ENCODE measurements at places on chromosomes 13 and 19.
A peak's percentile ranks its signal among the peaks of the same experiment; 100 is the strongest.

GRCh38 chr13:107993239-107993949 lies 221.9 kb downstream of the LIG4 start:
- no peak for DNase-seq

DNA sequence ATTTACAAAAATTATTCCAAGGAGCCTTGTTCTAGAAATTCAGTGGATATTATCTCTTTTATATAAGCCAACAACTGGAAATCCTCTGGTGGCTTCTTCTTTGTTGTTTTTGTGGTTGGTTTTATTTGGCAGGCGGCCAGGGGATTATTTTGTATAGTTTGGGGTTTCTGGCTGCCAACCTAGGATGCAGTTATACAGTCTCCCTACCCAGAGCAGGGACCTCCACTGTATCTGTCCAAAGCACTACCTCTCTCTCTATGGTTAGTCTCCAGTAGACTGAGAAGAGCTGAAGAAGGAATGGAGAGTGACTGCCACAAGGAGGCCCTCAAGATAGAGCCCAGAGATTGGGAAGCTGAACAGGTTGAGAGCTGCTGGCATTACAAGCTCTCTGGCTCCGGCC lies 80.2 kb downstream of the ZAR1L start:
- DNase-seq = no peak

GRCh38 chr13:97702614-97703013 lies 250.9 kb upstream of the IPO5 start:
- DNase-seq = no peak

GRCh38 chr13:40204246-40204645 lies 462.2 kb downstream of the FOXO1 start:
- DNase-seq = no peak

GRCh38 chr19:46265217-46265828 lies 31.5 kb upstream of the HIF3A start:
- peak; percentile 25 for DNase-seq

DNA sequence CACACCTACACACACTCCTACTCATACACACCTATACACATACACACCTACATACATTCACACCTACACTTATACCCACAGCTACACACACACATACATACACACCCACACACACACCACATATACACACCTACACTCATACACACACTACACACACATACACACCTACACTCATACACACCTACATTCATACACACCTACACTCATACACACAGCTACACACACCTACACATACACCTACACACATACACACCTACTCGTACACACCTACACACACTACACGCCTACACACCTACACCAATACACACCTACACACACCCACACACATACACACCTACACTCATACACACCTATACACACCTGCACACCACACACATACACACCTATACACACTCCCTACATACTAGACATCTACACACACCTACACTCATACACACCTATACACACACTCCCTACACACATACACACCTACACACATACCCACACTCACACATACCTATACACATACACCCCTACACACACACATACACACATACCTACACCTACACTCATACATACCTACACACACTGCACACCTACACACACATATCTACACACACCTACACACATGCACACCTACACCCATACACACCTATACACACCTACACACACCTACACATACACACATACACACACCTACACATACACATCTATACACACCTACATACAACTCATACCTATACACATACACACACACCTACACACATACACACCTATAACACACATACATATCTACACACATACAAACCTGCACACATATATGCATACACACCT lies 285.2 kb upstream of the MAB21L1 start:
- DNase-seq = no peak

DNA sequence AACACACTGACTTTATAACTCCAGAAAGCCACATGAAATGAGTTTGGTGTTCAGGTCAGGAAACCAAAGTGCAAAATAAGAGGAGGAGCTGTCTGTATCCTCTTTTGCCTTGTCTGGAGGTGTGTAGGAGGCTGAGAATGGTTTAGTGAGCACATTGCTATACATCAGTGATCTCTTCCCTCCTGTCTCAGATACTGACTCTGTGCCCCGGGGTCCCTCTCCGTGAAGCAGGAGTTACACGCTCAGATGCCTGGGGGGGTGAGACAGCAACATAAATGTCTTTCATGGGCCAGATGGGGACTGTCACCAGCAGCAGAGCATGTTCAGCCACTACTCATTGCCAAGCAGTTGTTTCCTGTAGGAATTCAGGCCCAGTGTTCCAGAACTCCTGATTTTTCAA lies 285.4 kb downstream of the ATP8A2 start:
- DNase-seq = no peak

GRCh38 chr13:42272115-42272803 lies at the start of gene AKAP11:
Gene AKAP11 (plus strand): TSS chr13:42272152. CDS start chr13:42286349, 14,197 bp downstream.
- DNase-seq = peak; percentile 15

- DNase-seq = no peak
Observed at GRCh38 chr19:49224879-49225278, 67.3 kb downstream of the TRPM4 start.

GRCh38 chr13:91031508-91031907 lies 316.0 kb upstream of the MIR17HG start:
- DNase-seq = no peak

- no peak for DNase-seq
Observed at GRCh38 chr13:83201506-83201905, 680.8 kb downstream of the SLITRK1 start.

DNA sequence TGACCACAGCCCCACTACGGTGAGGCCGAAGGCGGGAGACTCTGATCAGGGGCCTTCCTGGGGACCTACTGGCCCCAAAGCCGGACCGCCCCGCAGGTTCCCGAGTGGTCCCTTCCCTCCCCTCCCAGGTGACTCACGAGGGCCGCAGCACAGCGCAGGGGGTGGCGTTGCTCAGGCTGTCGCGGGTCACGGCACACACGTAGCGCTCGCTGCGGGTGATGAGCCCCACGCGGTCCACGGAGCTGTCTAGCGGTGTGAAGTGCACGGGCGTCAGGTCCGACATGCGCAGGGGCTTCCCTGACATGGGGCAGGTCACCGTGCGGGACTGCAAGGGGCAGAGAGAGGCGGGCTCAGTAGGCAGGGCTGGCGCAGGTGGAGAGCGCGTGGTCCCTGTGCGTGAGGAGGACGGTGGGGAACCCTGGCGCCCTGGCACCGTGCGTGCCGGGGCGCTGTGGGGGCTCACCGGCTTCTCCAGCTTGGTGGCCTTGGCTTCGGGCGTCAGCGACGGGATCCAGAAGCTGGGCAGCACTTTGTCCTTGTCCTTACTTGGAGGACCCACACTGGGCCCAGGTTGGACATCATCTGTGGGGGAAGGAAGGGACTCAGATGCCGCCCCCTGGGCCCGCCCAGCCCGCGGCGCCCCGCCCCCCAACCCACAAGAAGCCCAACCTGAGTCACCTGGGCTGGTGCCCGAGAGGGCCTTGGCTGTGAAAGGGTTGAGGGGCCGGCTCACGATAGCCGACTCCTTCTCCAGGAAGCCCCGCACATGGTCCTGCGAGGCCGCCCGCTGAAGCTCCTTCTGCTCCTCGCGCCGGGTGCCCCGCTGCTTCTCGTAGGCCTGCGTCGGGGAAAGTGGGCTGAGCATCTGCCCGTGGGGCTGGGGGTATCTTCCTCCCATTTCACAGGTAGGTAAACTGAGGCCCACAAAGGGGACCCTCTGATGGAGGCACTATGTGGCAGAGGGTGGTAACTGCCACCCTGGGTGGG lies 23.7 kb downstream of the NOSIP start:
- DNase-seq = no peak

- no peak for DNase-seq
Observed at GRCh38 chr19:38429055-38429810, 3.2 kb upstream of the RASGRP4 start.

DNA sequence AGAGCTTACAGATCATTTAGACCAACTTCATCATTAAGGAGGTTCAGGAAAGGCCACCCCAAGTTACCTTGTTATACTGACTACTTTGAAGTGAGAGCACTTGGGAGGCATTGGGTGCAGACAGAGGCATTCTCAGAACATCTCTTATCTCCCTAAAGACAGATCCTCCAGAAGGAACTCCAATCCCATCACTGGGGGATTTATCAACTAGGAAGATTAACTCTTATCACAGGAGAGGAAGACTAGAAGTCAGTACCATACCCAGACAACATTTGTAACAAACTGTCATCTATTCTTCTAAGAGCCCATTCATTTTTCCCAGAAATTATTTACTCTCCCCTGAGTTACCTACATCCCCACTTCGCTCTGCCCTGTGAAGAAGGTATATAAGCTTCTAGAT lies 5.8 kb upstream of the RFXAP start:
- no peak for DNase-seq

- peak; percentile 16 for DNase-seq
Observed at GRCh38 chr13:36297366-36298338, at the start of gene CCDC169. Gene CCDC169 (minus strand): TSS chr13:36297814. CDS start chr13:36297719, 95 bp downstream.

- no peak for DNase-seq
Observed at GRCh38 chr13:38223089-38223488, 126.6 kb upstream of the UFM1 start.

Measured in stimulated activated CD4-positive, alpha-beta T cell treated with anti-CD3 and anti-CD28 coated beads, Interleukin-15, amount 100 ng/mL, for 1 hour (primary cell).